ENCODE measurements at places on chromosomes 13 and 19.

DNA sequence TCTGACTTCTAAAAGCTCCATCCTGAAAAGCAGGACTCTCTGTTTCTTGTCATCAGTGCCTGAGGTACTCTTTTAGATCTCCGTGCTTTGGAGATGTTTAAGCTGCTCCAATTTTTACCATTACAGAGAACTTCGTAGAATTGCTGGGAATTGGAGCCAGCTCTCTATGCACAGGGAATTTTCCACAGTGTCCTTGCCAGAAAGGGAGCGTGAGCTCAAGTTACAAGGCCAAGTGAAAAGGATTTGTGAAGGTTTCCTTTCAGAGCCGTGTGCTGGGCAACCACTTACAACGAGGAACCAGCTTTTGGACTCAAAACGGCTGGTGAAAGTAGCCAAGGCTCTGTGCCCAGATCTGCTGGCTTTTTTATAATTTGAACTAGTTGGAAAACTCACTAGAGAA, 82.6 kb downstream of the NUFIP1 start:
- no peak for DNase-seq

DNA sequence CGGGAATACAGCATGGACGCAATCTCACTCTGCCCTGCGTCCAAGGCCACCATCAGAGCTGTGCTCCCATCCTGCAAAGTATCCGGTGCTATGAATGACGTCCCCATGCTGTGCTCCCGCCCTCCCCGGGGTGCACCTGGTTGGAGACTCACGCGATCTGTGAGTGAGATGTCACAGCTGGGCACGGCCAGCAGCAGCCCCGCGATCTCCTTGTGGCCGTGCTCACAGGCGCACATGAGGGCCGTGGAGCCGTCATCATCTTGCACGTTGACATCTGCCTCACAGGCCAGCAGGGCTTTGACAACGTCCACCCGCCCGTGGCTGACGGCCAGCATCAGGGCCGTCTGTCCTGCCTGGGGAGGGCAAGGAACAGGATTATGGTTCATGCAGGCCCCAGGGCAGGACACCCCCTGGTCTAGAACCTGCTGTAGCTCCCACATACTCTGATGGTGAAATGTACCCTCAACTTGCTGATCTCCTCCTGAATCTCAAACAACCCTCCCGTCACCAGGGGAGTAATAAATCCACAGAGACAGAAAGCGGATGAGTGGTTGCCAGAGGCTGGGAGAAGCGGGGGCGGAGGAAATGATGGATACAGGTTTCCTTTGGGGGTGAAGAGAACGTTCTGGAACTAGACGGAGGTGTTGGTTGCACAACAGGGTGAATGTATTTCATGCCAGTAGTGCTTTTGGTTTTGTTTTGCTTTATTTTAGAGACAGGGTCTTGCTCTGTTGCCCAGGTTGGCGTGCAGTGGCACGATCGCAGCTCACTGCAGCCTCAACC, 14.5 kb upstream of the SPC24 start:
- no peak for DNase-seq

GRCh38 chr13:30872685-30873461, 33.2 kb upstream of the MEDAG start:
- DNase-seq, result no peak

GRCh38 chr13:33195693-33196464, 89.7 kb downstream of the STARD13 start:
- no peak for DNase-seq

- DNase-seq, result peak; percentile 82
Observed at GRCh38 chr19:570937-571565, 1.3 kb upstream of the BSG start.

DNA sequence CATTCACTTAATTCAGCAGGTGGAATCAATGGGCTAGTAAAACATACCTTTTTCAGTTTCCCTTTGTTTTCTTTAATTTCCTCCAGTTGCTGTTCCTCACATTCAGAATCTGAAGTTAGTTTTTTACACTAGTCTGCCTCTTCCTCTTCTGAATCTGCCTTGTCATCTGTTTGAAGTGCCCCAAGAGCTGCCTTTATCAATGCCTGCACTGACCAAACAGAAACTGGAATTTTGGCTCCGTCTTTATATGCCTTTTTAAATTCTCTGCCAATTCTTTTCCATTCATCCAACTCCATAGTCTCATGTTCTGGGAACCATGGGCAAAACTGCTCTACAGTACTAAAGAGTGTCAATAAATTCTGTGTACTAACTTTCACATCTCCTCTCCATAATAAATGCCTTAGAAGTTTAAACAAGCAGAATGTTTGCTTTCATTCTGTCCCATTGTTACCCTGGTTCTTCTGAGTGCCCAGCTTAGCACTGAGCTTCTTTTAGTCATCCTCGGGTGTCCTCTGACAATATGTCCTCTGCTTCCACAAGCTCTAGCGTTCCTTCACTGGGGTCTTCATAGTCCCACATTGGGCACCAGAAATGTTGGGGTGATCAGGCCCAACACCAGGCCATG, 154.2 kb downstream of the ZNF486 start:
- no peak for DNase-seq

GRCh38 chr13:28540612-28541011, 45.7 kb upstream of the FLT1 start:
- no peak for DNase-seq

GRCh38 chr19:38012944-38013343, 105.9 kb downstream of the SIPA1L3 start:
- no peak for DNase-seq

- DNase-seq, result no peak
Observed at GRCh38 chr13:33235564-33235963, 50.0 kb downstream of the STARD13 start.

GRCh38 chr19:42325896-42326771, 699 bp downstream of the MEGF8 start:
- DNase-seq, result no peak

DNA sequence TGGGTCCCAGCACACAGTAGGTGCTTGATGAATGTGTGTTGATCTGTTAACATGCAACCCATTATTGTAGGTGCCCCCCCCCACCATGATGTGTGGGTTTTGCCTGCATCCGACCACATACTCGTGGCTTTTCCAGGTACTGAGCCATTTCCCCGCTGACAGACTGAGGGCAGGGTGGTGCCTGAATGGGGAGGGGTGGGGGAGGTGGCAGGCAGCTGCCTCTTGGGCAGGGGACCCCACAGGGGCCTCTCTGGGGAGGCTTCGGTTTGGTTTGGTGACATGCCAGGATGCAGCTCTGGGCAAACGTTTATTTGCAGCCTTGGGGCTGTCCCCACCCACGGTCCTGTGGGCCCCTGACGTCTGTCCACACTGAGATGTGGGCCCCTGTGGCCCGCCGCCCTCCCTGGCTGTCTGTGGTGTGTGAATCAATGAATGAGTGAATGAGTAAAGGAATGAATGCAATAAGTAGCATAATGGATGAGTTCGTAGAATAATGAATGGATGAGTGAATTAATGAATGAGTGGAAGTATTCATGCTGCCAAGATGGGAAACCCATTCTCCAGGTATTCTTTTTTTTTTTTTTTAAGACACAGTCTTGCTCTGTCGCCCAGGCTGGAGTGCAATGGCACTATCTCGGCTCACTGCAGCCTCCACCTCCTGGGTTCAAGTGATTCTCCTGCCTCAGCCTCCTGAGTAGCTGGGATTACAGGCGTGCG, 9.0 kb upstream of the JUND start:
- no peak for DNase-seq

GRCh38 chr19:660793-661426, 2.1 kb downstream of the RNF126 start:
- DNase-seq, result no peak

GRCh38 chr13:67408798-67409197, 178.7 kb upstream of the PCDH9 start:
- no peak for DNase-seq

- DNase-seq, result no peak
Observed at GRCh38 chr19:55820037-55820436, 11.8 kb downstream of the NLRP11 start.

- no peak for DNase-seq
Observed at GRCh38 chr13:47480951-47481350, 520.1 kb downstream of the SUCLA2 start.

DNA sequence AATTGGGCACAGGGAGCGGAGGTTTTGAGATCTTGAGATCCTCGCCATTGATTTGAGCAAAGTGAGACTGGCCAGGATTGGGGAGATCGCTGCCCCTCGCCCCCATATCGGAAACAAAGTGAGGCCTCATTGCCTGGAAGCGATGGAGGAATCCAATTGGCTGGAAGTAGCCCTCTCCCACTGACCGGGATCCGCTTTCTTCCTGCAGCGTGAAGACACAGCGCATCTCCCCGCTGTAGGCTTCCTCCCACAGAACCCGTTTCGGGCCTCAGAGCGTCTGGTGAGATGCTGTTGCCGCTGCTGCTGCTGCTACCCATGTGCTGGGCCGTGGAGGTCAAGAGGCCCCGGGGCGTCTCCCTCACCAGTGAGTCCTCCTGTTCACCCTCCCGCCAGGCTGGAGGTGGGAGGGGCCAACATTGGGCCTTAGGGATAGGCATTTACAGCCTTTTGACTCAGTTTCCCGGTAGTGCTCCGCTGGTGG, 438 bp downstream of the PRKCSH start:
- DNase-seq, result no peak

DNA sequence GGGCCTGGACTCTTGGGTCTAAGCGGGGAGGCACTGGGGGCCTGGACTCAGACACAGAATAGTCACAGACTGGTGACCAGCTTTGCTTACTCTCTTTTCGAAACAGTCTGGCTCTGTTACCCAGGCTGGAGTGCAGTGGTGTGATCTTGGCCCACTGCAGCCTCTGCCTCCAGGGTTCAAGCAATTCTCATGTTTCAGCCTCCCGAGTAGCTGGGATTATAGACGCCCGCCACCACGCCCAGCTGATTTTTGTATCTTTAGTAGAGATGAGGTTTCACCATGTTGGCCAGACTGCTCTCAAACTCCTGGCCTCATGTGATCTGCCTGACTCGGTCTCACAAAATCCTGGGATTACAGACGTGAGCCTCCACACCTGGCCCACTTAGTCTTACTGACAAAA, 11.1 kb downstream of the MED25 start:
- no peak for DNase-seq

DNA sequence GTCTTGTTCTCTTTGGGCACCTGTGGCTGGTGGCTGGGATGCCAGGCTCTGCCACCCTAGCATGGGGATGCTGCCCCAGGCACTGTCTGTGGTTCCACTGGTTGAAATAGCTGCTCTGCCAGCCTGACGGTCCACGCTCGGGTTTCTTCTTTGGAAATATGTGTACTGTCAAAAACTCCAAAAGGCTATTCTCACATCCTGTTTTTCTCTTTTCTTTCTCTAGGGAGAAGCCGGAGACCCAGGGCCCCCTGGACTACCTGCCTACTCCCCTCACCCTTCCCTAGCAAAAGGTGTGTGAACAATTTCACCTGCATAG, 115.0 kb downstream of the RAB20 start:
- no peak for DNase-seq

DNA sequence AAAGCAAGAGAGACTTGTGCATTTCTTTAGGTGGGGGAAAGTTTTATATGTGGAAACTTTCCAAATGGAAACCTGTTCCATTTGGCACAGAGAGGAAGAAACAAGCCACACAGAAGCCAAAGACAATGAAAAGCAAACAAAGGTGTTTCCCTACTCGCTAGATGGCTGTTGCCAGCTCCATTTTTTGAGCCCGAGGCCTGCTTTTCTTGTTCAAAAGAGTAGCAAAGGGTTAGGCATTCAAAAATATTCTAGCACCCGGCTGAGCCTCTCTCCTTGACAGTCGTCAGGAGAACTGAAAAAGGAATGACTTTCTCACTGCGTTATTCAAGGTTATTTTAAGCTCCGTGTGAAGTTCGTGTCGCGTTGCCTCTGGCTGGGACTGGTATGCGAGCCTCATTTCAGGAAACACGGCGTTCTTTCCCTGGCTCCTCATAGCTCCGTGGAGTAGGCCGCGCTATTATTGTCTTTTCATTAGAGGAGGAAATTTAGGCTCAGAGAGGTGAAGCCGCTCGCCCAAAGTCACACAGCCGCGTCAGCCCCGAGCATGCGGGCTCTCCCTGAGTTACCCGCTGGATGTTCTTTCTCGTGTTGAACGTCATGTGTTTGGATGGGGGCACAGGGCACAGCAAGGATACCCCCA, 7.6 kb downstream of the TRPM4 start:
- no peak for DNase-seq

DNA sequence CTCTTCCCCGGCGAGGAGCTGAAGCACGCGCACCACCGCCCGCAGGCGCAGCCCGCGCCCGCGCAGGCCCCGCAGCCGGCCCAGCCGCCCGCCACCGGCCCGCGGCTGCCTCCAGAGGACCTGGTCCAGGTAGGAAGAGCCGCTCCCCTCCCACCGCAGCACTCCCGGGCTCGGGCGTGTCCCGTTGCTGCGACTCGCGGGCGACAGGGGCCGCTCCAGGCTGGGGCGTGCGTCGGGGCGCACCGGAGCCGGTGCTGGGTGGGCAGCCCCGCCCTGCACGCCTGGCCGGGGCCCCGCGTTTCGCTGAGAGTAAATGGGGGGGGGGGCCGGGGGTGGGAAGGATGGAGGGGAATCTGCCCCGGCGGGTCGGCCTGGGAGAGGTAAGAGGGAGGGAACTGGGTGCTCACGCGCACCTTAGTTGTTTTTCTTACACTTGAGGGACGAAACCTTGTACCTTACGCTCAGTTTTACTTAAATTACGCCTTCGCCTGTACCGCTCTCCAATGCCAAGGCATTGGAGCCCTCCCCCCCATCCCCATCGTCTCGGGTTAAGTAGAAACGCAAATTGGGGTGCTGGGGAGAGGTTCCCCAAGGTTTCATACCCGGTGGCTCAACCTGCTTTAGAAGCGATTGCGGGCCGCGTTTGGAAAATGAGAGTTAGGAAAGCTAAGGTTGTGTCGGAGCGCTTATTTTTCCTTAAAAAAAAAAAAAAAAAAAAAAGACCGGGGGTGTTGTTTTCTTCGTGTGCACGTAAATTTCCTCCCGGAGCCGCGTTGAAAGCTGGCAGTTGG, 850 bp downstream of the KLF5 start:
- DNase-seq, result no peak

- peak; percentile 29 for DNase-seq
Observed at GRCh38 chr13:76512721-76513145, 373.5 kb downstream of the KCTD12 start.

- no peak for DNase-seq
Observed at GRCh38 chr13:83100237-83100636, 782.0 kb downstream of the SLITRK1 start.

GRCh38 chr13:99203601-99204579, 3.2 kb downstream of the UBAC2 start:
- no peak for DNase-seq

DNA sequence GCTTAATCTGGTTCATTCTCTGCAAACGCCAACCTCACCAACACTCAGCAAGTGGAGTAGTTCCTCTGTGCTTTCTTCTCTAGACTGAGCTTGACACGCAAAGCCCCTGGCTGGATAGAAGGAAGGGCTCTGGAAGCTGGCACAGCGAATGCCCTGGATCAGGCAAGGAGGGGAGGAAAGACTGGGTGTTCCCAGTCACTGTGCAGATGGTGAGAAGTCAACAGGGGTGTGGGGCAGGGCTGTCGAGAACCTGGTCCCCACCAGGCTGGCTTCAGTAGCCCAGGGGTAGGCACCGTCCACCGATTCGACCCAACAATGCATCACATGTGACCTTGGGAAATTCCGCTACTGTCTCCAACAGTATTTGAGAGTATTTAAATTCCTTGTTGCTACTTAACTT, 65.5 kb downstream of the TSHZ3 start:
- no peak for DNase-seq
